Cerebellar nuclear complex (tissue), 1 donor: ENCODE measurements at places on chromosomes 13 and 19.
A peak's percentile ranks its signal among the peaks of the same experiment; 100 is the strongest.

DNA sequence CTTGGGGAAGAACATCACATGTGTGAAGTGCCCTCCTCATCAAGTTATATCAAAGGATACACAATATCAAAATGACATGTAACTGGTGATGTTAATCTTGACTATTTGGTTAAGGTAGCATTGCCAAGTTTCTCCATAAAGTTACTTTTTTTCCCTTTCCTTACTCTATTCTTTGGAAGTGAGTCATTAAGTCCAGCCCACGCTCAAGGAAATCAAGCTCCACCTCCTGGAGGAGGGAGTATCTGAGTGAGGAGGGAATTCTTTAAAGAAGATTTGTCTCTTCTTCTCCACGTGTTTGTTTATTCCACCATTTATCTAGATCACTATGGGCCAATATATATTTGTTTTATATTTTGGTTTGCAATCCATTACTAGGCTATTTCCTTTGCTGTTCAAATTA lies 33.6 kb upstream of the FNDC3A start:
- no peak for DNase-seq

GRCh38 chr13:52067237-52067636 lies 42.7 kb downstream of the UTP14C start:
- no peak for DNase-seq

- DNase-seq, result no peak
Measured at GRCh38 chr13:65889368-65889767, 1340.8 kb downstream of the PCDH9 start.

GRCh38 chr13:94542917-94543316 lies 53.0 kb downstream of the TGDS start:
- DNase-seq, result no peak

GRCh38 chr19:39941615-39942365 lies 7.4 kb upstream of the FCGBP start:
- no peak for DNase-seq

GRCh38 chr13:107376341-107377125 lies 808.6 kb upstream of the ARGLU1 start:
- no peak for DNase-seq

- no peak for DNase-seq
Measured at GRCh38 chr13:62684359-62684758, 1268.7 kb upstream of the PCDH20 start.

DNA sequence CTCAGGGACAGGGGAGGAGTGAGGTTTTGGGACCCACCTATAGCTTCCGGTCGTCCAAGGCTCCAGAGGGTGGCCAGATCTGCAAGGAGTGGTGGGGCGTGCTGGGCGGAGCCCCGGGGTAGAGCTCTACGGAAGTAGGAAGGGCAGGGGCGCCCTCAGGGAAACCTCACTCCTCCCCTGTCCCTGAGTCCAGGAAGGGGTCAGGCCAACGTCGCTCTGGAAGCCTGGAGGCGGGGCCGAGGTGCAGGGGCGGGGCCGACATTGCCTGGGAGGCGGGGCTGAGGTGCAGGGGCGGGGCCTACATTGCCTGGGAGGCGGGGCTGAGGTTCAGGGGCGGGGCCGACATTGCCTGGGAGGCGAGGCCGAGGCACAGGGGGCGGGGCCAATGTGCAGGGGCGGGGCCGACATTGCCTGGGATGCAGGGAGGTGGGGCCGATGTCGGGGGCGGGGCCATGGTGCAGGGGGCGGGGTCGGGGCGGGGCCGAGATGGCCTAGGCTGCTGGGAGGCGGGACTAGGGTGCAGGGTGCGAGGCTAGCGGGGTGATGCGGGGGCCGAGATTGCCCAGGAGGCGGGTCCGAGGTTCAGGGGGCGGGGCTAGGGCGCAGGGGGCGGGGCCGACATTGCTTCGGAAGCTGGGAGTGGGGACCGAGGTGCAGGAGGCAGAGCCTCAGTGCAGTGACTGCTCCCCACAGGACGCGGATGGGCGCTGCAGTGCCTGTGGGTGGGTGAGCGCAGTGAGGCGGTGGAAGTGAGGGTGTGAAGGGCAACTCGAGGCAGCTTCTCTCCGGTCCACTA lies 4.9 kb upstream of the PALM start:
- DNase-seq, result no peak

GRCh38 chr19:18385675-18386542 lies at the start of gene GDF15:
TSS of gene GDF15 (plus strand) at chr19:18386158. CDS start at chr19:18386190, 32 bp downstream.
- no peak for DNase-seq

DNA sequence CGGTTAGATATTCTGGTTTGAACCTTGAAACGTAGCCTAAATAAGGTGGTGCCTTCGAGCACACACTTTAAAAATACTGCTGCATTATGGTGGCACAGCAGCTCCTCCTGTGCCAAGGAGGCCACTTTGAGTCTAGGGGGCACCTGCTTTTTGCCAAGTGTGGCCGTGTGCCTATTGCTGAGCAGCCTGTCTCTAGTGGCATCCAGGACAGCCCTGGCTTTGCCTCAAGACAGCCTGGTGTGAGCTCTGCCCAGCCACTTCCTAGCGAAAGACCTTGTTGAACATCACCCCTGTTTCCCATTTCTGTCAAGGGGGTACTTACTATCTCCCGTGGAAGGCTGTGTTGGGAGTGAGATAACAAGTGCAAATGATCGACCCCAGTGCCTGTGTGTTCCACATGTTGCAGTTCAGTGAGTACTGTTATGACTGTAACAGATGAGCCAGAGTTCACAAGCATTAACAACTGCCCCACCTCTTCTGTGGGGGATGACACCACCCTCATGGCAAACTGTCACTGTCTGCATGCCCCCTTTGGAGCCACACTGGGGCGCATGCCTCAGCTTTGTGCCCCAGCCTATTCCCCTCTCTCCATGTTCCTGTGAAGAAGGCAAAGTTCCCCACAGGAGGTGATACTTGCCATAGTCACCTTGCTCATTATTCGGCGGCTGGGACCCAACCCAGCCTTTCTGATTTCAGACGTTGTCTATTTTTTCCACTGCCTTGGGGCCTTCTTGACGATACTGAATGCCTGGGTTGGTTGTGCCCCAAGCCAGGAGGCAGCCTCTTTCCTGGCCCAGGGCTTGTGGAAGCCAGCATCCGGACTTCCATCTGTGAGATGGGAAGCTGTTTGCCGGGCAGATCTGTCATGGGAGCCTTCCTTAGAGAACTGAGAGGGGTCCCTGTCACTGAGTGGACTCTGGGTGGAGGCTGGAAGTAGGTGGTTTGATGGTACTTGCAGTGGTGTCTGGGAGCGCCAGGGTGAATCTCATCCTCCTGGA lies 5.4 kb downstream of the GATAD2A start:
- no peak for DNase-seq

DNA sequence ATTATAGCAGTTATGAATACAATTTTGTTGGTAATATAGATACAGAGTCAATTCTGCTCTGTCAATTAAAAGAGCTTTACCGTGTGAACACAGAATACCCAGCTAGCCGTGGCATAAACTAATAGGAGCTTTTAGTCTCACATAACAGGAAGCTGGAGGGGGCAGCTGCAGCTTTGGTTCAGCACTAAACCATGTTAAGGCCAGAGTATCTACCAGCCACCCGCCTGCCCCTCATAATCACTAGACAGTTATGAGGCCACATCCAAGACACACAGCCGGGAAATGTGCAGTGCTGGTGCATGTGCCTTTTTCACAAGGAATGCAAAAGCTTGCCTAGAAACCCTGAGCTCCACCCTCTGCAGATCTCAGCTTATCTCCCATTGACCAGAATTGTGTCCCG lies 62.3 kb downstream of the SGCG start:
- DNase-seq, result no peak

GRCh38 chr19:21604351-21604926 lies 99.0 kb downstream of the ZNF429 start:
- no peak for DNase-seq

- no peak for DNase-seq
Measured at GRCh38 chr13:32098272-32098671, 66.7 kb downstream of the FRY start.

DNA sequence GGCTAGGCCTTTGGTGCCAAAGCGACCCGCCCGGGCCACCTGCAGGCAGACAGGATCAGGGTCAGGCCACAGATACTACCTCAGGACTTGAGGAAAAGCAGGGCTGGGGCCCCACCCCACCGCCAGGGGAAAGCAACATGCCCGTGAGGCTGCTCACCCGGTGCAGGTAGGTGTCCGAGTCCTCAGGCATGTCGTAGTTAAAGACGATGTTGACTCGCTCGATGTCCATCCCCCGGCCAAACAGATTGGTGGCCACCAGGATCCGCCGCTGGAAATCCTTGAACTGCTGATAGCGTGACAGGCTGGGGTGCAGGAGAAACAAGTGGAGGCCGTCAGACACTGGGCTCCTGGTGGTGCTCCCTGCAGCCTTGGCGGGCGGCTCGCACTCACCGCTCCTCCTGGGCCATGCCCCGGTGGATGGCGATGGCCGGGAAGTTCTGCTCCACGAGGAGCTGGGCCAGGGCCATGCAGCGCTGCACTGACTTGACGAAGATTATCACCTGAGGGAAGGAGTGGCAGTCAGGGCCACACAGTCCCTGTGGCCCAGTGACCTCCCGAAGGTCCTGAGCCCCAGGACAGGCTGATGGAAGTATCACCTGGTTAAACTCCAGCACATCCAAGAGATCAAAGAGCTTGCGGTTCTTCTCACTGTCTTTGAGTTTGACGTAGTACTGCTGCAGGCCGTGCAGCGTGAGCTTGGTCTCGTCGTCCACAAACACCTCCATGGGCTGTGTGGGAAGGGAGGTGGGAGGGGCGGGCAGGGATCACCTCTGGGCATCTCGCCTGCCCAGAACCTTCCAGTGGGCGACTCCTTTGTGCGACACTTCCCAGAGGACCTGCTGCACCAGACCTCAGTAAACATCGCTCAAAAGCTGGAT lies 9.8 kb downstream of the DDX39A start:
- DNase-seq, result no peak

GRCh38 chr19:10878253-10878652 lies 6.9 kb downstream of the CARM1 start:
- DNase-seq, result no peak

DNA sequence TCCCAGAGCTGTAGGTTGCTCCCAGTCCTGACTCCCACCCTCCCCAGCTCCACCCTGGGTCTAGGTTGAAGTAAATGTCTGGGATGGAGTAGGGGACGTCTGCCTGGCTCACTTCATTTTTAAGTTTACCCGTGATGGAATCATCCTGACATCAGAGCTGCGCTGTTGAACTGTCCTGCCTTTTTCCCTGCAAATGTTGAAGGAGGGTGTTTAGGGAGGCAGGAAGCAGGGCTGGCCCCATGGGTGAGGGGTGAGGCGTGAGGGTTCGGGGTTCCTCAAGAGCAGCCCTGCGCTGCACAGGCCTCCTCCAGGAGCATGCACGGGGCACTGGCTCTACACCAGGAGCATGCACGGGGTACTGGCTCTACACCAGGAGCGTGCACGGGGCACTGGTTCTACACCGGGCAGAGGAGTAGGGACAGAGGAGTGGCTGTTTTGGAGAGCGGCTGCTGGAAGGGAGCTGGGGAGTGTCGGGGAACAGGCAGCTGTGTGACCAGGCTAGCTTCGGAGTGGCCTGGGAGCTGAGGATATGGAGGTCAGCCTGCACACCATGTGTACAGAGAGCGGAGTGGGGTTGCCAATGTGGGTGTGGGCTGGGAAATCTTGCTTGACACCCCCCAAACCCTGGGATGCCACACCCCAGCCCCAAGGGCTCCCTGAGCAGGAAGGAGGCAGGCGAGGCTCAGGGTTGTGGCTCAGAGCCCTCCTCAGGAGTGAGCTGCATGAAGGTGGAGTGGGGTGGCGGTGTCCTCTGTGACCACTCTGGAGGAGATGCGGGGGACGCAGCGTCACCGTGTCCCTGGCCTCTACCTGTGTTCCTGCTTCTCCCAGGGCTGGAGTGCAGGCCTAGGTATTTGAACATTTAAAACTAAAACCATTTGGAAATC lies 63.3 kb downstream of the GPR12 start:
- no peak for DNase-seq

GRCh38 chr19:3573858-3574637 lies 1.3 kb downstream of the HMG20B start:
- DNase-seq, result no peak

DNA sequence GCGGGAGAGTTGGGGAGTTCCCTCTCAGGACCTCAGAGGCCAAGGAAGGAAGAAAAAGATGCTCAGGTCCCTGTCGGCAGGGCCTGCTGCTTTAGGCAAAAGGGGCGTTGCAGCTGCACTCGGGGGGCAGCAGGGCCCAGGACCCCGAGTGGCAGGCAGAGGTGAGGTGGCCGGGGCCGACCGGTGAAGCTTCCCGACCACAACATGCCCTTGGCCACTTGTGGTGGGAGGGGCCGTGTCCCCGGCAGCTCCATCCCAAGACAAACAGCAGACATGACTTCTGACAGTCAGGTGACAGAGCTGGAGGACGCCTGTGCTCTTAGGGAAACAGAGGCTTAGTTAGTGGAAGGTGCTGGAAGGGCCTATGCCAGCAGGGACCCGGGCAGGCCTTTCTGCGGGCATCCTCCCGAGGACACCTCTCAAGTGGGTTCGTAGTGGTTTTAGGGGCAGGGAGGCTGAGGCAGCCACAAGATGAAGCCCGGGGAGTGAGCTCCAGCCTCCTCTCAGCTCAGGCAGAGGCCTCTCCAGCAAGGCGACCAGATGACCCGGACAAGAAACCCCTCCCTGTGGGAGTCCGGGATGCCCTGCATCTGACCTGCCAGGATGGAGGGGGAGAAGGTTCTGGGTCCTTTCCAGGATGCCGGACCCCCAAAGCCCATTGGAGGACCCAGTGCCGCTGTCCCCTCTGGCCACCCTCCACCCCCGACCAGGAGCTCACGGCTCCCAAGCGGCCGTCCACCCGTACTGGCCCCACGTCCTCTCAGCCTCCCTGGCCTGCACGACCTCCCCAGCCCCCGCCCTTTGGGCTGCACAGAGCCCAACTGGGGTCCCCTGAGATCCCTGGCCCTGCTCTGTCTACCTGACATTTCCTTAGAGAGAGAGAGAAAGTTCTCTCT lies 24.2 kb downstream of the BTBD2 start:
- DNase-seq, result no peak

DNA sequence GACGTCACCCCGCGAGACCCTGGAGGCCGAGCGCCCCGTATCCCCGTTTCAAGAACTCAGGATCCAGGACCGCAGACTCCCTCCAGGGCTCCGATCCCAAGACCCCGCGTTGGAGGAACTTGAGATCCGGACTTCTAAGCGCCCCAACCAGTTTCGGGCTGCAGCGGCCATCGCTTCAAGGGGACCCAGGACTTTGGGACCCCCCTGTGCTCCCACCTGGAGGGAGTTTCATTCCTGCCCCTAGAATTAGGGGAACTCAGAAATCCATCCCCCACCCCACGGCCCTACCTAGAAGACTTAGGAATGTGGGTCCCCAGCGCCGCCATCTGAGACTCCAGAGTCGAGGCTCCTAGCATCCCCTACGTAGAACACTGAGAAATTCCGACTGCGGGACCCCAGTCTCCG lies 400 bp downstream of the PLEKHG2 start:
- DNase-seq, result no peak

- peak; percentile 18 for DNase-seq
Measured at GRCh38 chr19:10137751-10138682, 18.3 kb upstream of the EIF3G start.

- DNase-seq, result no peak
Measured at GRCh38 chr19:16040642-16041041, 35.7 kb upstream of the TPM4 start.

- no peak for DNase-seq
Measured at GRCh38 chr19:900043-900301, 6.7 kb downstream of the RNU6-9 start.

DNA sequence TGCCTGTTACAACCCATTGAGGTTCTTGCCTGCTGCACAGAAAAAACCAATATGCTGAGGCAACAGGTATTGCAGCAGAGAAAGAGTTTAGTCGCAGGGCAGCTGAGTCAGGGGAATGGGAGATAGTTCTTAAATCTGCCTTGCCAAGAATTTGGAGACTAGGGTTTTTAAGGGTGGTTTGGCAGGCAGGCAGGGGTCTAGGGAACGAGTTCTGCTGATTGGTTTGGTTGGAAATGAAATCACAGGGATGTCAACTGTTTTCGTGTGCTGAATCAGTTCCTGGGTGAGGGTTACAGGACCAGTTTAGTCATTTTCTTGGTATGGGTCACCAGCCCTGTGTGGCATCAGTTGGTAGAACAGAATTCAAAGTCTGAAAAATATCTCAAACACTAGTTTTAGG lies 36.6 kb downstream of the PDS5B start:
- DNase-seq, result no peak
